ENCODE measurements at places on chromosomes 3 and 15.

GRCh38 chr15:40856746-40857145, 12.9 kb downstream of the SPINT1 start:
- no peak overlapping the region for H3K4me3 ChIP-seq
- H3K27ac ChIP-seq, result no peak overlapping the region
- H3K27me3 ChIP-seq, result no peaks in the 10 kb centered on the region
- DNase-seq, result peak; percentile 26

DNA sequence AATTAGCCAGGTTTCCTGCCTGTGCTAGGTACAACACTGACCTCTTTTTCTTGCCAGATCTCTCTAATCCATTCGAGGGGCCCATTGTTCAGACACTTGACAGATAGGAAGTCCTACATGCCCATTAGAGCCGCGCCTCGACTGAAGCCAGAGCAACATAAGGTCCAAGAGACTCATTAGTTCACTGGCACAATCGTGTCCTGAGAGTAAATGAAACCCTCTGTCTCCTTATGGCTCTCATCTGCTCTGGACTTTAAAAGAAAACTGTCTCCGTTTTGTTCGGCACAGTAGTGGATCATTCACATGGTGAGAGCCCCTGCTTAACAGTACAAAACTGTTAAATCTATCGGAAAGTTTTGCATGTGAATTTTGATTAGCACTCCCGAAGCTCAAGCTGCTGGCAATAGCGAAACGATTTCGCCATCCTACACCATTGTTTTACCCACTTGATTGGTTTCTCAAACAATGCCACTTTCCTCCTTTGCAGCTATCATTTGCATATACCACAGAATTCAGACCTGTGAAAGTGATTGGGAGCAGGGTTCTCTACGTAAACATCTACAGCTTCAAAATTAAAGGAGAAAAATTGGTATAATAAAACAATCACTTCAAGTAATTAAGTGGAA, 19.0 kb upstream of the C15orf61 start:
- no peaks in the 10 kb centered on the region for H3K27me3 ChIP-seq
- no peaks in the 10 kb centered on the region for H3K36me3 ChIP-seq
- no peaks in the 10 kb centered on the region for H3K4me1 ChIP-seq
- DNase-seq, result no peak

GRCh38 chr3:148901987-148902791, 37.1 kb downstream of the CPA3 start:
- H3K36me3 ChIP-seq, result no peaks in the 10 kb centered on the region
- DNase-seq, result no peak
- no peak overlapping the region for H3K4me3 ChIP-seq
- H3K4me1 ChIP-seq, result no peaks in the 10 kb centered on the region
- H3K27me3 ChIP-seq, result no peaks in the 10 kb centered on the region

GRCh38 chr3:143084856-143085731, 34.5 kb upstream of the CHST2 start:
- H3K4me3 ChIP-seq, result no peak overlapping the region
- no peaks in the 10 kb centered on the region for H3K36me3 ChIP-seq
- no peaks in the 10 kb centered on the region for H3K27me3 ChIP-seq
- H3K27ac ChIP-seq, result no peak overlapping the region
- H3K4me1 ChIP-seq, result no peaks in the 10 kb centered on the region

DNA sequence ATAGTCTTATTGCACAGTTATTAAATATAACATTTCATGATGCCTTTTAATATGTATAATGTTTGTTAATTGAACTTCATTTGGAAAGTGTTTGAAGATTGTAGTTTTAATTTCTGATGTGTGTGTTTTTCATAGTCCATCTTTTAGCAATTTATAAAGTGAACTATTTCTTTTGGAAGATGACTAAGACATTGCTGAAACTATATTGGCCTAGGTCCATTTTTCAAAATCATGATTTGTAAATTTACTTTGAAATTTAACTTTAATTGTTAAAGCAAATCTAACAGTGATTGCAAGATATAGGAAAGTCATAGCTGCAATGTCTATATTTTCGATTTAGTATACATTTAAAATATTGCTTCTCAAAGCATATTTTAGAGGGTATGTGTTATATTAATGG, 30.8 kb downstream of the MCTP2 start:
- H3K4me1 ChIP-seq, result no peaks in the 10 kb centered on the region
- H3K27ac ChIP-seq, result no peak overlapping the region
- H3K36me3 ChIP-seq, result no peaks in the 10 kb centered on the region
- no peak for DNase-seq

- H3K4me3 ChIP-seq, result no peak overlapping the region
- H3K4me1 ChIP-seq, result no peaks in the 10 kb centered on the region
- no peak overlapping the region for H3K27ac ChIP-seq
- no peaks in the 10 kb centered on the region for H3K36me3 ChIP-seq
- no peak for DNase-seq
Measured at GRCh38 chr3:48738144-48738536, 21.1 kb upstream of the IP6K2 start.

GRCh38 chr3:150740733-150741496, 22.1 kb downstream of the SIAH2 start:
- peaks cover 2% of the 10 kb centered on the region for H3K36me3 ChIP-seq
- no peak overlapping the region for H3K4me3 ChIP-seq
- DNase-seq, result no peak
- peaks cover 2% of the 10 kb centered on the region for H3K4me1 ChIP-seq
- no peak overlapping the region for H3K27ac ChIP-seq

GRCh38 chr3:156674911-156675829, 780 bp downstream of the TIPARP start:
- H3K4me1 ChIP-seq, result peaks cover 1% of the 10 kb centered on the region
- peak overlapping the region; percentile 31 for H3K27ac ChIP-seq
- H3K36me3 ChIP-seq, result no peaks in the 10 kb centered on the region
- H3K27me3 ChIP-seq, result no peaks in the 10 kb centered on the region

DNA sequence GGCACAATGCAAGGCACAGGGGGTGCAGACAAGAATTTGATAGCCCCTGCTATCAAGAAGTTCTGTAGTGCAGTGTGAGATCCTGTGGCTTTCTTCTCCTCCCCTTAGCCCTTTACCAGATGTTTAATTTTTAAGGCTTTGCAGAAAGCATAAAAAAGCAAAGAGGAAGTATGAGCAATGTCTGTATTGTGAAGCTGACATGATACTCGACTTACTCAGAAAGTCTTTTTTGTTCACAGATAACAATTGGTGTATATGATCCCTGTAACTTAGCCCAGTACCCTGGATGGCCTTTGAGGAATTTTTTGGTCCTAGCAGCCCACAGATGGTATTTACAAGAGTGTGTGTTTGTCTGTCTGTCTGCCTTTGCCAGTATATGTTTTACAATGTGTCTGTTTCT, 58.9 kb downstream of the ATG7 start:
- H3K4me1 ChIP-seq, result no peaks in the 10 kb centered on the region
- H3K4me3 ChIP-seq, result no peak overlapping the region
- peaks cover 2% of the 10 kb centered on the region for H3K36me3 ChIP-seq
- no peak for DNase-seq
- H3K27me3 ChIP-seq, result no peaks in the 10 kb centered on the region

GRCh38 chr3:58606693-58607092, 29.5 kb upstream of the FAM107A start:
- H3K4me1 ChIP-seq, result no peaks in the 10 kb centered on the region
- H3K27me3 ChIP-seq, result no peaks in the 10 kb centered on the region
- H3K27ac ChIP-seq, result no peak overlapping the region
- no peak overlapping the region for H3K4me3 ChIP-seq
- DNase-seq, result no peak

GRCh38 chr15:38247336-38247735, 5.3 kb upstream of the SPRED1 start:
- DNase-seq, result no peak
- H3K36me3 ChIP-seq, result no peaks in the 10 kb centered on the region
- H3K4me1 ChIP-seq, result no peaks in the 10 kb centered on the region
- H3K27me3 ChIP-seq, result no peaks in the 10 kb centered on the region
- no peak overlapping the region for H3K27ac ChIP-seq

GRCh38 chr3:145251311-145251710, 909.7 kb downstream of the PLOD2 start:
- H3K4me1 ChIP-seq, result no peaks in the 10 kb centered on the region
- H3K4me3 ChIP-seq, result no peak overlapping the region
- H3K27me3 ChIP-seq, result no peaks in the 10 kb centered on the region
- no peaks in the 10 kb centered on the region for H3K36me3 ChIP-seq
- no peak for DNase-seq

- H3K27ac ChIP-seq, result no peak overlapping the region
- H3K4me1 ChIP-seq, result peaks cover 3% of the 10 kb centered on the region
- H3K36me3 ChIP-seq, result no peaks in the 10 kb centered on the region
Measured at GRCh38 chr15:85542895-85543331, 162.5 kb downstream of the AKAP13 start.

GRCh38 chr3:160038862-160039562, 50.4 kb downstream of the IL12A start:
- H3K4me1 ChIP-seq, result no peaks in the 10 kb centered on the region
- H3K27ac ChIP-seq, result no peak overlapping the region
- no peak for DNase-seq
- no peak overlapping the region for H3K4me3 ChIP-seq
- H3K27me3 ChIP-seq, result no peaks in the 10 kb centered on the region

DNA sequence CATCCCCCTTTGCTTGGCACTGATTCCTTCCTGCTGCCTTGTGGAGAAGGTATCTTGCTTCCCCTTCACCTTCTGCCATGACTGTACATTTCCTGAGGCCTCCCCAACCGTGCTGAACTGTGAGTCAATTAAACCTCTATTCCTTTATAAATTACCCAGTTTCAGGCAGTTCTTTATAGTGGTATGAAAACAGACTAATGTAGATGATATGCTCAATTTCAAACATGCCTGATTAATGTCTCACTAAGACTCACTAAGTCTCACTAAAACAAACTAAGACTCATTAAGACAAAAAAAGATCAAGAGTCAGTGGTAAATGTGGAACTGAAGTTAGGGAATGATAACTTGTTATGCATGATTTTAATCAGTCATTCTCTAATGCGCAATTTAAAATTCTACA, 606.6 kb downstream of the RBMS3 start:
- H3K4me3 ChIP-seq, result no peak overlapping the region
- no peaks in the 10 kb centered on the region for H3K4me1 ChIP-seq
- H3K36me3 ChIP-seq, result no peaks in the 10 kb centered on the region
- H3K27me3 ChIP-seq, result no peaks in the 10 kb centered on the region

DNA sequence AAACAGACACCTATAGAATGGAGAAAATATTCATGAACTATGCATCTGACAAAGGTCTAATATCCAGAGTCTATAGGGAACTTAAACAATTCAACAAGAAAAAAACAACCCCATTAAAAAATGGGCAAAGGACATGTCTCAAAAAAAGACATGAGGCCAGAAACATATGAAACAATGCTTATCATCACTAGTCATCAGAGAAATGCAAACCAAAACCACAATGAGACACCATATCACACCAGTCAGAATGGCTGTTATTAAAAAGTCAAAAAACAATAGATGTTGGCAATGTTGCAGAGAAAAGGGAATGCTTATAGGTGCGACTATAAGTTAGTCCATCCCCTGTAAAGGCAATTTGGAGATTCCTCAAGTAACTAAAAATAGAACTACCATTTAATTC, 11.4 kb upstream of the HDGFL3 start:
- no peak for DNase-seq
- no peaks in the 10 kb centered on the region for H3K36me3 ChIP-seq
- H3K4me1 ChIP-seq, result no peaks in the 10 kb centered on the region
- no peak overlapping the region for H3K27ac ChIP-seq
- H3K4me3 ChIP-seq, result no peak overlapping the region

DNA sequence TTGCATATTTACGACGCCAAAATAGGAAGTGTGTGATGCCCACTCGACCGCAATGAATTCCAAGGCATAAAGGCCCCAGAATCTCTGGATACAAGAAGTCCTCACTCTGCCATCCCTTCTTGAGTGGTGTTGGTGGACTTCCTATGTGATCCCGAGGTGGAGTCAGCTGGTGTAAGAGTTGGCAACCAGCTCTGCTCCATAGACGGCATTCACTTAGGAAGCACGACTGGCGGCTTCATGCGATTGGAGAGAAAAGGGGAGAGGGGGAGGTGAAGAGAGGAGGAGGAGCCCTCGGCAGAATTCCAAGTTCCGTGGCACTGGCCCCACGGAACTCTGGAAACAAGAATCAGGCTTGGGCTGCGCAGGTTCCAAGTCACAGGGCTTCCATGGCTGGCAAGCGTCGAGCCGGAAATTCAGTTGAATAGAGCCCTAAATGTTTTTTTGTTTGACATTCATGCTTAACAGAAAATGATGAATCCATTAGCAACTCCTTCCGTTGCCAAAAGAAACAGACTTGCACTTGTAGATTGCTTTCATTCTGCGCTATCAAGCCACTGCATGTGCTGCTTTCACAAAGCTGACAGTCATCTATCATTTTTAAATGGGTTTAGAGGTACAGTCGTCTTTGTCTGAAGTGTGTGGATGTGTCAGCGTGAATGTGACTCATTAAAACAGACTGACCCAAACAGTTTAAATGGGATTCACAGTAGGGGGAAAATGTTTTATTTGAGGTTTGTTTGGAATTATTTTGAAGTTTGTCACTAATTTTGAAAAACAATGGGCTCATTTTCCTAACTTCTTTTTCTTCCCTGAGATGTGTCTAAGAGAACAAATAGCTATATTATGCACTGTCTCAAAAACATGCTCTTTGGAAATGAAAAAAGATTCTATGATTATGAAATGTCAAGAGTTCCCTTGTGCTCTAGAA, 428.3 kb upstream of the ATP11B start:
- DNase-seq, result no peak
- H3K27me3 ChIP-seq, result no peaks in the 10 kb centered on the region
- H3K4me1 ChIP-seq, result no peaks in the 10 kb centered on the region
- no peak overlapping the region for H3K27ac ChIP-seq
- H3K36me3 ChIP-seq, result no peaks in the 10 kb centered on the region

DNA sequence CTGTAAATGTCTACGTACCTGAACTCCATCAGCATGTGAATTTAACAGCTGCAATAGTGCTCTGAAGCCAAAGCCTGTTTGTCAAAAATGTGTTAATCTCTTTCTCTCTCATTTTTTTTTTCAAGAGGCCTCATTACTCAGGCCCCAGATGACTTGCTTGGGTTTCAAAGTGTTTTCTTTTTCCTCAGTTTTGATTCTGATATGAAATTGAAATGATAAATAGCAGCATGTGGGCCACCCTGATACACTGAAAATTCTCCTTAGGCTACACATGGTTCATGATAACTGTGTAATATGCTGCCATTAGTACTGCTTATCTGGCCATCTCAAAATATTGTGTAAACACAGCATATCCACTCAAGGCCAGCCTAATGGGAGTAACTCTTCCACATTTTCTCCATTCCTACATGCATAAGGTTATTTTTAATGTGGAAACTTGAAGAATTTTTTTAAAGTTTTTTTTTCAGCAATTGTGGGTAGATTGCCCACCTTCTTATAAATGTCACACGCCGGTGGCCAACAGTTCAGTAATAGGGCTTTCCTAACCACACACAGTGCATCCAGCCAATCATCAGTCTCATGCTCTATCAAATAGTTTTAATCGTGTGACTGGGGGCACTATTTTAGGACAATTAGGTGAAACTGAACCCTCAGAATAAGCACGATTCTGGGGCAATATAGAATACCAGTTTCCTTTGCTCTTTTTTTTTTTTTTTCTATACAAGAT, 13.1 kb upstream of the DENND4A start:
- no peaks in the 10 kb centered on the region for H3K36me3 ChIP-seq
- no peaks in the 10 kb centered on the region for H3K27me3 ChIP-seq
- H3K4me1 ChIP-seq, result peaks cover 6% of the 10 kb centered on the region
- no peak overlapping the region for H3K27ac ChIP-seq
- H3K4me3 ChIP-seq, result no peak overlapping the region

- no peaks in the 10 kb centered on the region for H3K36me3 ChIP-seq
- no peak overlapping the region for H3K27ac ChIP-seq
- DNase-seq, result no peak
- H3K27me3 ChIP-seq, result no peaks in the 10 kb centered on the region
- H3K4me1 ChIP-seq, result no peaks in the 10 kb centered on the region
Measured at GRCh38 chr3:145899241-145899640, 261.7 kb downstream of the PLOD2 start.
